ENCODE measurements at places on chromosomes 5 and 9.

DNA sequence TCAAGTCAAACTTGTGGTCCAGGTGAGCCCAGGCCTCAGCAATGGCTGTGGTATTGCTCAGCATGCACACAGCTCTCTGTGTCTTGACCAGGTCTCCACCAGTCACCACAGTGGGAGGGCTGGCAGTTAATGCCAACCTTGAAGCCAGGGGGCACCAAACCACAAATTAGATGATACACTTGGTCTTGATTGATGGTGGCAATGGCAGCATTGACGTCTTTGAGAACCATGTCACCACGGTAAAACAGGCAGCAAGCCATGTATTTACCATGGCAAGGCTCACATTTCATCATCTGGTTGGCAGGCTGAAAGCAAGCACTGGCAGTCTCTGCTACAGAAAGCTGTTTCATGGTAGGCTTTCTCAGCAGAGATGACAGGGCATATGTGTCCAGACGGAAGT is 40.0 kb downstream of the NIM1K start:
- peak; percentile 16 for DNase-seq

DNA sequence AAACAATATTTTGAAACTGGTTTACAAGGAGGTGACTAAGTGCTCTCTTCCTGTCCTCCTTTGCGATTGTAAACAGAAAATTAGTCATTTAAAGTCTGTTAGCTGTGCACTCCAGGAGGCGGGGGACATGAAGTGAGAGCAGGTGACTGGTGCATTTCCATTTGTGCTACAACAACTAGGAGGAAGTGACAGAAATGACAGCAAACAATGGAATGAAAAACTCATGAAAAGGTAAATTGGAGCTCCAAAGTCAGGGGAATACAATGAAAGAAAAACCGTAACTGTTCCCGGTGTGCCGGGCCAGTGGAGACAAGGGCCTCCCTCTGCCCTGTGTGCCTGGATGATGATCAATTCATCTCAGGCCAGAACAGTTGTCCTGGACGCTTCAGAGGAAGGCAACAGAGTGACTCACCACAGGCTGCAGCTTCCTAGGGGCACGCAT is 439.9 kb downstream of the GADD45G start:
- DNase-seq = peak; percentile 36

DNA sequence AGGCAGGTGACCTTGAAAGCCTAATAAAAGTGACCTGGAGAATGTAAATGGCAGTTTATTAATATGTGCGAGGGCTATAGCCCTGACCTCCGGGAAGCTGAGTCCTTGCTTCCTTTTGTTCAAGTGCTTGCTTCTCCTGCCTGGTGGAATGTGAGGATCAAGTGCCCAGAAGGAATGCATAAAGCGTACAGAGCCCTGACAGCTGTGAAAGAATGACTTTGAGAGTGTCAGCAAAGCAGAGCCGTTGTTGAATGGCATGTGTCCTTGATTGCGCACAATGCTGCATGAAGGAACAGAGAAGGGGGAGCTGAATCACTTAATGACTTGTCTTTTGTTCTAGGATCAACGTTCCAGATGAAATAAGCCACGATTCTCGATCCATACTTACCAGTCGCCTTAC is 133.0 kb downstream of the SLF1 start:
- DNase-seq = no peak

DNA sequence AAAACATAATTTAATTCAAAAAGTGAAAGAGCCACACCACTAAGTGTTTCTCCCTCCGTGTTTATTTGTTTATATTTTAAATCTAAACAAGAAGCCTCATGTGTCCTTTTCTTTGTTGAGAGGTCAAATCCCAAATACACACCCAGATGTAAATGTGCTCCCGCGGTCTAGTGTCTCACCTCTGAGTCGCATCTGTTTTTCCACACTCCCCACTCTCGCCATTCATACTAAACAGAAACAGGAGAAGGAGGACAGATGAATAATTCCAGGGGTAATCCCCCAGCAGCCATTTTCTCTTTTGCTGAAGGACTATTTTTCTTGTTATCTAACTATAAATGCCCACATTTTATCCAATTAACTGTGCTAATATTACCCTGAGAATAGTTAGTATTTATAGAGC is 361.6 kb upstream of the RIOK2 start:
- DNase-seq = no peak

GRCh38 chr5:72231991-72232703 is 87.9 kb downstream of the MRPS27 start:
- peak; percentile 86 for DNase-seq

DNA sequence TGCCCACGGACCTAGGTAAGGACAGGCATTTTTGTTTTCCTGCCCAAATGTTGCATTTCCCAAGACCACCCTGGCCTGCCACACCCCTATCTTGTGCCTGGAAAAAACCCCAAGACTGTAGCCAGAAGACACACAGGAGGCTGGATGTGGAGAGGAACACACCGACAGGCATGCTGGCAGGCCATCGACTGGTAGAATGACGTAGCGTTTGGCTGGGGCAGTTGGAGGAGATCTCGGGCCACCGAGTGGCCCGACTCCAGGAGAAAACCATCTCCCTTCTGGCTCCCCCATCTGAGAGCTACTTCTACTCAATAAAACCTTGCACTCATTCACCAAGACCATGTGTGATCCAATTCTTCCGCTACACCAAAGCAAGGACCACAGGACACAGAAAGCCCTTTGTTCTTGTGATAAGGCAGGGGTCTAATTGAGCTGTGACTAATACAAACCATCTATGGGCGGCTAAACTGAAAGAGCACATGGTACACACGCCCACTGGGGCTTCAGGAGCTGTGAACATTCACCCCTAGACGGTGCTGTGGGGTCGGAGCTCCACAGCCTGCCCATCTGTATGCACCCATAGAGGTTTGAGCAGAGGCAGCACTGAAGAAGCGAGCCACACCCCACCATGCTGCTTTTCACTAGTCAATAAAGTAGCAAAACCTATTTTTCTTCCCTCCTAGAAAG is 38.9 kb upstream of the N4BP3 start:
- DNase-seq = peak; percentile 99

GRCh38 chr9:120920806-120921178 is 5.8 kb downstream of the TRAF1 start:
- no peak for DNase-seq

GRCh38 chr5:148768806-148769415 is 57.5 kb upstream of the ADRB2 start:
- DNase-seq = no peak

GRCh38 chr9:3526165-3526996 is 580 bp upstream of the RFX3 start:
- DNase-seq = peak; percentile 88

DNA sequence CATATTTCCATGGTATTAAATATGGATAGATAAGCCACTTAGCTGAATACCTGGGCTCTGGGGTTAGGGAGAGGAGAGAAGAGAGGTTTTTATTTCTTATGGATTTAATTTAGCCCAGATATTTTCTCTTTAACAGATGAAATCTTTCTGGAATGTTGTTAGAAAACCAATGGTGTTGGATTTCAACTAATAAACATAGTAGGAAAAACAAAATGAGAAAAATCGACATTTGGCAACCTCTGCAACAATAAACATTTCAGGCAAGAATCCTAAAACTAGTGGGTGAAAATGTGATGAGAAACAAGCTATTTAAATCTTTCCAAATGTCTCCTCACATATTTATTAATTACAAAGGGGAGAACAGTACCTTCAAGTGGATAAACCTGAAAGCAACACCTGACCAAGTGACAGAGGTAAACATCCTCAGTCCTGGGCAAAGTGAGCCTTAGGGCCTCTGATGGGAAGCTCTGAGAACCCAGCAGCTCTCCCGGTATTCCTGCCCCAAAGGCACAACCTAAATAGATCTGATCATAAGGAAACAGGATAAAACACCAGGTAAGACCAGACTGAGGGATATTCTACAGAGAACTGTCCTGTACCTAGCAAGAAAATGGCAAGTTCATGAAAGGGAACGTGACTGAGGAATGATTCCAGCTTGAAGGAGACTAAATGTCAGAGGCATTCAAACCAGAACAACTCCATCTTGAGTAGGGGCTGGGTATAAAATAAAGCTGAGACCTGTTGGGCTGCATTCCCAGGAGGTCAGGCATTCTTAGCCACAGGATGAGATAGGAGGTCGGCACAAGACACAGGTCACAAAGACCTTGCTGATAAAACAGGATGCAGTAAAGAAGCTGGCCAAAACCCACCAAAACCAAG is 163.7 kb downstream of the ESM1 start:
- no peak for DNase-seq

DNA sequence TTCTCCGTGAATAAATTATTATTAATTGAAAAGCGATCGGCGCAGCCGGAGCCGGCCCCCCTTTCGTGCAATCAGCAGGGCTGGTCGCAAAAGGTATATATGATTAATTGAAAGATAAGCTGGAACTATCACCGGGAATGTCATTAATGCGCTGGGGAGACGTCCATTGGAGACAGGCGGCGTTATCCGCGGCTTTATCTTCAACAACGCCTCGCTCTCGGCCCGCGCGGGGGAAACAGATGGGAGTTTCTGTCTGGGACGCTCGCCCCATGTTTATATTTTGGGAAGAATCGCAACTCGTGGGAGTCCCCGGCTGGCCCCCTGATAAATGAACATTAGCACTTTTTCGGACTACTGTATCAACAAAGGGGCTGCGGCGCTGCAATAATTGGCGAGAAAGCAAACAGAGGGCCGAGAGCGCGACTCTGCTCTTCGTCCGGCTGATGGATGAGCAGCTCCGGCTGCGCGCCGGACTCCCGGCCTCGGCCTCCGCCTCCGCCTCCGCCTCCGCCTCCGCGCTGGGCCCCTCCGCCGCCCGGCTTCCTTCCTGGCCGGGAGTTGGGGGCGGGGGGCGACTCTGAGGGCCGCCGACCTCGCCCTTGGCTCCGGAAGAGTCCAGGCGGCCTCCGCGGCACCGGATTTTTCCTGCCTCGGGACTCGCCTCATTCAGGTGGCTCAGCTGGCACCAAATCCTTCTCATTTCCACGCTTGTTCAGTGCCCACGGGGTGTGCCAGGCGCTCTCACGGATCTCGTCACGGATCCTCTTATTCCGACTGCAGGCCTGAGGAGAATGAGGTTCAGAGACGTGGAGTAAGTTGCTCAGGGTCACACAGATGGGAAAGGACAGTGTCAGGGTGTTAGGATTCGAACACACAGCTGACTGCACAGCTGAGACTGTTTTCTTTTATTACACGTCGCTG is 3.6 kb upstream of the NKX2-5 start:
- DNase-seq = no peak

- DNase-seq = no peak
Observed at GRCh38 chr9:113296796-113297558, 6.2 kb downstream of the RNF183 start.

GRCh38 chr5:95973793-95974325 is 12.2 kb upstream of the ELL2 start:
- DNase-seq = peak; percentile 12

- DNase-seq = no peak
Observed at GRCh38 chr9:121772600-121773285, 121.3 kb downstream of the DAB2IP start.

- peak; percentile 96 for DNase-seq
Observed at GRCh38 chr9:91193087-91193657, 168.5 kb downstream of the AUH start.

DNA sequence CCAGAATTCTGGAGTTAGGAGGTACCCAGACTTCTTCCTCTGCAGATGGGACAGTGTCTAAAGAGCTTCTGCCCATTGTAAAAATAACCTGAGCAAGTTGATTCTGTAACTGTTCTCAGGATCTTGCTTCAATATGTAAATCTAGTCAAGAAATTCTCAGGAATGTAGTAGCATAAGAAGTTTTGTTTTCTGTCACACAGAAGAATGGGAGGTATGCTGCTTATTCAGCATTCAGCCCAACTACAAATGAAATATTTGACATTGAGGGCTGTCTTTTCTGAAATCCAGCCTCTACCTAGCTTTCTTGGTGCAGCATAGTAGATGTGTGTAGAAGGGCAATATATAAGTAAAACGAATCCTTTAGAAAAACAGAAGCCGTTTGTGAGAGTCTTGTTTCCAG is 13.8 kb downstream of the MACIR start:
- DNase-seq = no peak

DNA sequence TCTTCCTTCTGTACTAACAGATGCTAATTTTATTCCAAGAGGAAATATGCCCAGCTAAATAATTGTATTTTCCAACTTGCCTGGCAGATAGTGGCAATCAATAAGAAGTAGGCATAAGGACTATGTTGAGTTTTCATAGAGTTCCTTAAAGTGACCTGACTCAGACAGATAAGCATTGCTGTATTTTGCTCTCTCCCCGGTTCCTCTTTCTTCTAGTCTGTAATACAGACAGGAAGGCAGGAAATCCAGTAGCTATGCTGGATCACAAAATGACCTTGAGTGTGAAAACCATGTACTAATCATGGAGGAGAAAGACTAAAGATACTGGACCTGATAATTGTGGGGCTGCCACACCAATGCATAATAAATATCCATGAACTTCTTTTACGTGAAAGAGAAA is 701.7 kb downstream of the CETN3 start:
- no peak for DNase-seq

GRCh38 chr5:171640480-171640879 is 145.1 kb upstream of the SMIM23 start:
- DNase-seq = no peak

GRCh38 chr5:171158581-171158980 is 150.5 kb upstream of the TLX3 start:
- peak; percentile 44 for DNase-seq

DNA sequence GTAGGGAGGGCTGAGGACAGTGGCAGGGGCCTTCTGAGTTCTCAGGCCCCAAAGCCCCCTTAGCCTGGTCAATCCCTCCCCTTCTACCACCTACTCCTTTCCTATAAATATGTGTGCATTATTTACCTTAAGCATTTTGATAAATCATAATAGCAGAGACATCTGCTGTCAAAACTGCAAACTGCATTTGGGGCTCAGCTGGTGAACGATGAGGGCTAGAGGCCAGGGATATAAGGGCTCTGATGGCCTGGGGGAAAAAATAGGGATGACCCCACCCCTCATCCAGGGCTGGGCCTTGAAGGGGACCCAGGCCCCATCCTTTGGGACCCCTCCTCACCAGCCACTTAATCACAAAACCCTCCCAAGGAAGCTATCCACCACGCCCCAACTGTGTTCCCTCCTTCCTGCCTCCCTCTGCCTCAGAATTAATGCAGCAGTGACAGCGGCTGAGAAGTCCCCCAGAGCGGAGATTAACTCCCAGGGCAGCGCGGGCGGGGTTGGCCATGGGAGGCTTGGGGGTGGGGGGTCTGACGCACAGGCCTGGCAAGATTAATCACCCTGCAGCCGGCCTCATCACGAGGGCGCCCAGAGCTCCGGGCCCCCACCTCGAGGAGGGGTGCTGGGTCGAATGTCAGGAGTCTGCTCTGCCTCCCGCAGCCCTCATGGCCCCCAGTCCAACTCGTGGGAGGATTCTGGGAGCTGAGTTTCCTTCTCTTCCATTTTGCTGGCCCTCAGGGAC is 42.1 kb downstream of the CXXC5 start:
- no peak for DNase-seq

GRCh38 chr5:1003296-1003937 is 5.2 kb upstream of the NKD2 start:
- peak; percentile 100 for DNase-seq

GRCh38 chr9:119280740-119281485 is 88.3 kb downstream of the BRINP1 start:
- DNase-seq = no peak

All from SW480 (cell line).